Amniotic epithelial cell (primary cell): ENCODE measurements at places on chromosomes 4 and X.
A peak's percentile ranks its signal among the peaks of the same experiment; 100 is the strongest.

DNA sequence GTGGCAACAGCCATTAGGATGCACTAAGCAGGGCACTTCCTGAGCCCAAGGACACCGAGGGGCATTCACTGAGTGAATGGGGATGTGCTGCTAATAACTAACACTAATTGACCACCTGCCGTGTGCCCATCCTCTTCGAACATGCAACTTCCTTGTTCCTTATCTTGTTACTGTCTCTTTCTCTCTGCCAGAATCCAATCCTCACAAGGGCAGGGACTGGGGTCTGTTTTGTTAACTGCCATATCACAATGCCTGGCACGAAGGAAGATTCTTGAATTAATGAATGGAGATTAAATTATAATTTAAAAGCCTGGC lies 1.3 kb downstream of the ERAS start:
- no peak for DNase-seq

GRCh38 chrX:12412561-12412960 lies 274.3 kb downstream of the FRMPD4 start:
- DNase-seq: peak; percentile 83

- DNase-seq: no peak
Observed at GRCh38 chrX:40998123-40998522, 87.1 kb upstream of the USP9X start.

DNA sequence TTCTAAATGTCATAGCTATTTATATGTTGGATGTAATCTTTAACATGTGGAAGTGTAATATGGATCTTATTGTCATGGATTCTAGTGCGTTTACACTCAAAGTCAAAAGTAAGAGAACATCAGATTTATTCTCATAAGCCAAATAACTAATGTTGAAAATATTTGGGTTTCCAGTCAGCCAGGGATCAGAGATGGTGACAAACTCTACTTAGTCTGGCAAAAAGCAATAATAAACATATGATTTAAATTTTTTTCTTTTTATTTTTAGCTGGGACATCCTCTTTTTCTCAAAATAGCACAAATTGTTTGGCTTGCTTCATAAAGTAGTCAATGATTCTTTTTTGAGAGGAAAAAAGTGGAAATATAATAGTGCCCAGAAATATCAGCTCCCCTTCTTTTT lies 392.3 kb downstream of the ARHGAP24 start:
- no peak for DNase-seq

DNA sequence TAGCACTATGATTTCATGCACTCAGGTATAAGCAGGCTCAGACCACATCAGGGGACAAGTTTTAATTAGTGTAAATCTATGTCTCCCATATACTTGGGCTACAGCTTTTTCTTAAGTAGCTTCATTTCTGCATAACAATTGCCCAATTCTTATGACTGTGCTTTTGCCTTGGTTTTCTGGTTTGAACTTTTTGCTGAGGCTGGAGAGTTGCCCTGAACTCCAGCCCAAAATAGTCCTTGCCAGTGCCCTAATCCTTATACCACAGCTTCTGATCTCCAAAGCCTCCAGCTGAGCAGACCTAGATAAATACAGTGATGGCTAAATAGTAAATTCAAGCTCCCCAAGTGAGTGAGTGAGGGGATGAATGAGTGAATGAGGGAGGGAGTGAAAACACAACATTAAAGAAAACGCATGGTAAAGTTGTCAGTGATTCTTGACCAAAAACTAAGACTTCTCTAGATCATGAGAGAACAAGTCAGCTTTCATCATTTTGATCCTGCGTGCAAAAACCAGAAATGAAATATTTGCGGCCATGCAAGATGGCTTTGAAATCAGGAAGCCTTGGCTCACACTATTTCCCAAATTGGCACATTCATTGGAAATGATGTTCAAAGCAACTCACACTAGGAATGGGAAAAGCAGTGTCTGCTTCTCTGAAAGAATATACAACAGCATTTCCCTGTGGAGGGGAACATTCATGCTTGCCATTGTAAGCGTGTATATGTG lies 437.1 kb upstream of the CTSO start:
- DNase-seq: peak; percentile 62

GRCh38 chr4:61425315-61425714 lies 225.2 kb downstream of the ADGRL3 start:
- DNase-seq: no peak

DNA sequence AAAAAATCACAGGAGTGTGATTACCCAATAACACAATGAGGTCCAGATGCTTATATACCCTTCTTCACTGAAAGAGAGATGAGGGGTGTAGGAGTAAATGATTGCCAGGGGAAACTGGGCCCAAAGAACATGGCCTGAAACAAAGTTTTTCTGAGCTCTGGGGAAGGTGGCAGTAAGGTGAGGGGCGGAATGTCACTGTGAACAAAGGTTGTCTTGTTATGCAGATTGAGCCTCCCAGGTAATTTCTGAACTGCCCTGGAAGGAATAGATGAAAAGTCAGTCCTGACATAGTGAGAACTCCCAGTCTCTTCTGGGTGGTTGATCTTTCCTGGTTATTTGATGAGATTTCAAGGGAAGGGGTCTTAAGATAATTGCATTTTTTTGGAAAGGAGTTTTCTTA lies 2.5 kb upstream of the TMEM47 start:
- DNase-seq: no peak

- DNase-seq: peak; percentile 35
Observed at GRCh38 chrX:54492340-54492739, 3.7 kb downstream of the FGD1 start.

GRCh38 chr4:165191814-165192499 lies 15.4 kb upstream of the KLHL2 start:
- no peak for DNase-seq

DNA sequence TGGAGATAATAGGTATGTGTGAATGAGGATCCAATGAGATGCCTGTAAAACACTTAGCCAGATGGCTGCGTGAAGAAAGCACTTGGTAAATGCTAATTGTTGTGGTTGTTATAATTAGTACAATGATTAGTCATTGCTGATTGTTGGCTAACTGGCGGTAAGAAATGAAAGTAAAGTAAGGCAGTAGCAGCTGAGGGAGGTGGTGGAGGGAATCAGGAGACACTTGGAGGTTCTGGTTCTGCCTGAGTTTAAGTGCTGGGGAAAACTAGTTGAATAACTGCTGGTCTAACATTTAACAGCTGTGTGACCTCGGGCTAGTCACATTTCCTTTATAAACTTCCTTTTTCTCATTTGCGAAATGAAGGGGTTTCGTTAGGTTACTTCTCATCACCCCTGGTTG lies 30.9 kb downstream of the CD38 start:
- no peak for DNase-seq

GRCh38 chr4:28444886-28445496 lies 1584.3 kb downstream of the STIM2 start:
- no peak for DNase-seq

GRCh38 chr4:5018603-5019002 lies 655 bp downstream of the CYTL1 start:
- no peak for DNase-seq

DNA sequence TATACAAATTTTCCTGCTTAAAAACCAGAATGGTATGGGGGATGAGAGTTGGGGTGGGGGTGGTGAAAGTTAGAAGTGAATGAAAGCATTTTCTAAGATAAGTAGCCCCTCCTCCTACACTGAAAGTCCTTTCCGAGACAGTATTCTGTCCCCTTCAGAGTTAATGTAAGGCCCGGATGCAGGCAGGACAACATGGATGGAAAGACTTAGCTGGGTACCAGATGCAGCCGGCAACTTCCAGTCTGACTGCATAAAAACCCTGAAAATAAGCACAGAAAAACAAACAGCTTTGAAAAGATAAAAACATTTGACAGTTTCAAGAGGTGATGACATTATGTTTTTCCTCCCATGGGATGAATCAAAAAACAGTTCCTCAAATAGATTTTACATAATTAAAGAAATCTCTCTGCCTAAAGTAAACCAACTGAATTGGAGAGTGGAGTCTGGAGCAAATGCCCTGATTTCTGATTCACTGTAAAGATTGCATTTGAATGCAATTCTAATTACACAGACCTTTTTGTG lies 196.3 kb downstream of the GPAT3 start:
- DNase-seq: no peak

DNA sequence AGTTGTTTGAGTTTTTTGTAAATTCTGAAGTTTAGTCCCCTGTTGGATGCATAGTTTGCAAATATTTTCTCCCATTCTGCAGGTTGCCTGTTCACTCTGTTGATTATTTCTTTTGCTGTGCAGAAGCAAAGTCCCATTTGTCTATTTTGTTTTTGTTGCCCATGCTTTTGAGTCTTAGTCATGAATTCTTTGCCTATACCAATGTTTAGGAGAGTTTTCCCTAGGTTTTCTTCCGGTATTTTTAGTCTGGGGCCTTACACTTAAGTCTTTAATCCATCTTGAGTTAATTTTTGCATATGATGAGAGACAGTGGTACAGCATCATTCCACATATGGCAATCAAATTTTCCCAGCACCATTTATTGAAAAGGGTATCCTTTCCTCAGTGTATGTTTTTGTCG lies 405.8 kb upstream of the RPS6KA3 start:
- DNase-seq: no peak

GRCh38 chr4:123443401-123444289 lies 47.0 kb downstream of the SPRY1 start:
- peak; percentile 3 for DNase-seq

DNA sequence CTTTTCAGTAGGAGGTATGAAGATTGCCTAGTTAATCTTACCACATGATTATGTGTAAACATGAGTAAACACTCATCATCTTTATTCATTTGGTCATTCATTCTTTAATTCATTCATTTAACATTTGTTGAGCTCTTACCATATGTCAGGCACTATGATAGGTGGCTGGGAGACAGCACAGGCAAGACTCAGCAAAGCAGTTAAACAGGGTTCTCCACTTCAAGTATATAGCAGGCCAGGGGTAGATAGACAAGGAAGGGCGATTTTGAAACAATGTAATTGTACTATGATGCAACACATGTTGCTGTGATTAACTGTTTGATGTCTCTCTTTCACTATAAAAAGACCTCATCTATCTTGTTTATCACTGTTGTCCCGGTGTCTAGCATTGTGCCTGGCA lies 84.3 kb upstream of the GPR101 start:
- DNase-seq: no peak

DNA sequence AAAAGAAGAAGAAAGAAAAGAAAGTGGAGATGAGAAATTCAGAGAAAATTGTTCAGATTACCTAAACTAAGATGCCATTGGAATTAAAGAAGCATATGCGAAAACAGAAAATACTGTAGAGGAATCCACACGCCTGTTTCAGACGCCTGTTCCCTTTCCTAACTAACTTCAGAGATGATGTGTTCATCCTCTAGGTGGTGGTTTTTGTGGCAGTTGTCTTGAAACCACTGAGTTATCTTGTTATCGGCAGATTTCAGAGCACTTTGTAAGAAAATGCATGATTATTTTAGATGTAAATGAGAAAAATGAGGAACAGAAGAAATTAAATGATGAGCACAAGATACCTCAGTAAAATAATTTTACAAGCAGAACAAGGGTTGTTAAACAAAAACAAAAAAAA lies 48.3 kb downstream of the FUNDC1 start:
- no peak for DNase-seq

DNA sequence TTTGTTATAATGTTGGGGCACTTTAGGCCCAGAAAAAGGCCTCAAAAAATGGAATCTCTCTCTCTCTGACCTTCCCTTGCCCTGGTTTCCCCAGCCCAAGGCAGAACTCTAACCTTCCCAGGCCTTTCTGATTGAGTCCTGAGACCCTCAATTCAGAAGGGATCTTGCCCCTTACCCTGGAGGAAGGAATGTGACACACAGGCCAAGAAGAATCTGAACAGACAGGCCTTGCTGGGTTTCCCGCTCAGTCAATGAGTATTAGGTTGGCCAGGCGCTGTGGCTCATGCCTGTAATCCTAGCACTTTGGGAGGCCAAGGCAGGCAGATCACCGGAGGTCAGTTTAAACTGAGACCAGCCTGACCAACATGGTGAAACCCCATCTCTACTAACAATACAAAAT lies 27.6 kb downstream of the ELOVL6 start:
- no peak for DNase-seq

DNA sequence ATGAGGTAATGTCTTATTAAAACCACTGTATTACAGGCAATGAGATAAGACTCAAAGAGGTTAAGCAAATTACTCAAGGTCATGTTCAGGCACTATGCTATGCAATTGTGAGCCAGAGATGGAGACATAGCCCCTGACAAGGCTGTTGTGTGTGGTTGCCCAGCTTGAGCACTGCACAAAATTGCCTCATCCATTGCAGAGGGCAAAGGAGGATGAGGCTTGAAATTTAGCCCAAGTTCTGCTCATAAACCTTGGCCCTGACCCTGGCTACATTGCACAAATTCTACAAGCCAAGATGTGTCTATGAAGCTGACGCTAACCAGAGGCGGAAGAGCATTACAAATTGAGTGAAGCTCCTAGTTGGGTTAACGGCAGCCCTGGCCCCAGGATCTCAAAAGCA lies 65.6 kb upstream of the PGM2 start:
- DNase-seq: peak; percentile 92

DNA sequence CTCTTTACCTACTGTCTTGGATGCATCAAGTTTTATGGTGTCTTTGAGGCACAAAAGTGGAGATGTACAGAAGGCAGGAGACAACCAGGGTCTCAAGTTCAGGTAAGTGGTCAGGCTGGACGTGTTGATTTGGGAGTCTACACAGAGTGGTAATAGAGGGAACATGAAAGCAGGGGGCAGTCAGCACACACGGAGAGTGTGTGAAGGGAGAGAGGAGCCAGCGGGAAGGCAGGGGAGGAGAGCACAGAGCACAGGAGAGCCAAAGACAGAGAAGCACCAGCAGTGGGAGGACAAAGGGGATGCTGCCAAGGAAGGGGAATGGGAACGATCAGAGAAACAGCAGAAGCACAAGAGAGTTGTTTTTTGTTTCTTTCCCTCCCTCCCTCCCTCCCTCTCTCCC lies 32.9 kb downstream of the TMEM150C start:
- DNase-seq: no peak

GRCh38 chr4:182918791-182919302 lies 1.7 kb upstream of the DCTD start:
- peak; percentile 37 for DNase-seq

DNA sequence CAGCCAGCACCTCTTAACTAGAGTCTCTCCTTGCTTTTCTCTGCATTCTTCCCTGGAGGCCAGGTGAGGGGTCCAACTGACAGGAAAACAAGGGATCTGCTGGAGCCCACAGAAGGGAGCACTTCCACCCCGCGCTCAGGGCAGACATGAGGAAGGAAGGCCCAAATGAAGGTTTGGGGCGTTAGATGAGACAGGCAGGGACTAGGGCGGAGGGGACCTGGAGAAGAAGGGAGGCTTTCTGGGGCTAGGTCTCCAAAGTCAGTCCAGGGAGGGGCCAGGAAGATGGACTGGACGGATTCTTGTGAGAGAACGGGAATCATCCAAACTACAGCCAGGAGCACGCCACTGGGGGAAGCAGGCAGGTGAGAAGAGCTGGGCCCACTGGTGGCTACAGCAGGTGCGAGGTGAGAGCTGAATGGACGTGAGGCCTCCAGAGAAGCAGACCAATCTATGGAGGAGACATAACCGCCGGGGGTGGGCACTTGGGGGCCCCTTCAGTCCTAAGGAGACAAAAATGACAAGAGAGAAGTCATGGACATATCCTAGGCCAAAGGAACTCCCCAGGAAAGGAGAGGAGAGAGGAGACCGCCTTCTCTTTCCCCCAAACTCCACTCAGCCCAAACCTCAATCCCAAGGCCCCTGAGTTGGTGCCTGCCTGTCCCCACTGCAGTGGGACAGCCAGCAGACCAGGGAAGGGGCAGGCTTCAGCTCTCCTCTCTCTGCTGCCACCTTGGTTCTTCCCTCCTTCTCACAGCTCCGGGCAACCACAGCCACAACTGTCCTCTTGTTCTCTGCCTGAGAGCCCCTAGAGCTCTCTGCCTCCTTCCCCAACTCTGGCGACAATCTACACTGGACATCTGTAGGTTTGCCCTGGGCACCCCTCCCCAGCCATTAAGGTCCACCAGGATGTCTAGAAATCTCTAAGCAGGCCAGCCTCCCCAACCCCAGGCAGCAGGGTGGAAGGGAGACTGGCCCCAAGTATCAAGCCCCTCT lies 7.0 kb downstream of the APLN start:
- DNase-seq: no peak
